Fibroblast of the aortic adventitia (primary cell): ENCODE measurements at places on chromosomes 1 and 21. TPM values are rescaled to one million over a fixed set of nuclear protein-coding genes. Genes with fewer than 3 reads are reported as not detected.

CLIC6 gene
- 0.18 TPM in 1 of 2 replicates, not detected in the other for total RNA-seq

GRCh38 chr1:5878971-5879370 is 113.3 kb downstream of the NPHP4 start:
- DNase-seq: no peak

- peak; percentile 27 for DNase-seq
Observed at GRCh38 chr21:38771536-38771935, 34.2 kb upstream of the ETS2 start.

FCRLB gene
- 3.0 and 4.7 TPM in 2 replicates for total RNA-seq

TFF1 gene
- total RNA-seq: not detected in 2 replicates

DNA sequence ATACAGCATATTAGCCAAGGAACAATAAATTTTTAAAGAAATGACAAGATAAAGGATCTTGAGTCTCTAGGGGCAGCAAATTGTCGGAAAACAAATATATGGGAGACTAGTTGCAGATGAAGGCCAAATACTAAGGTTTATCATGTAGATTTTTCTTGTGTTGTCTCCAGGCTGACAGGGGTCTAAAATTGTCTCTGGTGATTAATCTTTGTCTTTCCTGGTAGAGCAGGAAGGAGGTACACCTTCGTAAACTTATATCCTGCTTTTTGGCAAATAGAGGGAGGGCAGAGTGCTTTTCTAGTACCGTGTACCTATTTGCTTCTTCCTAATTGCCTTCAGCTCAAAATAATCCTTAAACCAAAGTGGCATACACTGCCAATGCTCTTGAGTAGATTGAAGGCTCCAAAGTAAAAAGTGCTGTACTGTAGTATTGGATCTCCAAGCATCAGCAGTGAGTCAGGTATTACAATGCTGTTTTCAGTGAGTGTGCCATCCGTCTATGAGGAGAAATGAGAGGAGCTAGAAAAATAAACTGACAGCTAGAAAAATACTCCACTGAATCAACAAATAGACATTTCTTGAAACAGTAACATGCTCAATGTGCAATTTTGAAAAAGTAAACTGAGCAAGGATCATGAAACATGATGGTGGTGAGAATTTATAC is 1.8 kb upstream of the LEPR start:
- DNase-seq: no peak

DNA sequence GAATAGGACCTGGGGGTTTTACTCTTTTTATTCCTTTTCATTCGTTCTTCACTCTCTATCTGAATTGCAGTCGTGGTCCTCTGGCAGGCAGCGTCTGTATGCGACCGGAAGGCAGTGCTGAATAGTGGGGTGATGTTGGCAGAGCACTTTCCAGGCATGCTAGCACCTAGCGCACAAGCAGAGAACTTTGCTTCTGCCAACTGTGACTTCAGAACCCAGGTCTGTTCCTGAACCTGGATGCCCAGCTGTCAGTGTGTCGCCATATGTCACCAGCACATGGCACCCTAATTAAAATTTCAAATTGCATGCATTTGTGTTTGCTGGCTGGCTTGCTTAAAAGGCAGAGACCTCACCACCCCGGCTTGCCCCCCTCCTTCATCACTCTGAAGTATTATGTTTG is 116.2 kb downstream of the NFIA start:
- DNase-seq: no peak

ATG4C gene
- total RNA-seq: 13.5 and 25.3 TPM in 2 replicates

FALEC gene
- not detected in 2 replicates for total RNA-seq

EDN2 gene
- total RNA-seq: not detected in 2 replicates

DNA sequence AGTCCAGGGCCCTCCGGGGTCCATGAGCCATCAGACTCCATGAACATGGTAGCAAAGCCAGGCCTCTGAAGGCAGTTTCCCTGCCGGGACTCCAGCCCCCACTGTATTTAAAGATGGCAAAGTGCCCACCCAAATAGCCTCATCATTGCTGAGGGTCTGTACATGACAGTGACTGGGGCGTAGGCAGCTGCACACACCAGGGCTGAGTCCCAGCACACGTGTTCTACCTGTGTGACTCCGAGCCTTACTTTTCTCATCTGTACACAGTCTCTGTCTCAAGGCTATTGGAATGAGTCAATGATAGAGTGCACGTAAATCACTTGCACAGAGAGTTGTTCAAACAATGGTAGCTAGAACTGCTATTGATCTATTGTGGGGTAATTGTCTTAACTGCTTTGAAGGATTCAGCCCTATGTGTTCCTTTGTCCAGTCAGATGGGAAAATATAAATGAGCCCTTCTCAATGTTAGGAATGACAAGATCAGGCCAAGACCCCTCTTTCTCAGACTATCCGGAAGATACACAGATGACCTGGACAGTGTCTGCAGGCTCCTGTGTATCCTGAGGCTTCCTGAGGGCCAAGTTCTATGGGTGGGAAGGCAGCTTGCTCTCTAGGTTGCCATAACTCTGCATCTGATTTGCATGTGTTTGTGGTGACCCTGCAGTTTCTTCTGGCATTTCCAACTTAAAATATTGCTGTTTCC is 48.9 kb downstream of the RASSF5 start:
- DNase-seq: no peak

DNA sequence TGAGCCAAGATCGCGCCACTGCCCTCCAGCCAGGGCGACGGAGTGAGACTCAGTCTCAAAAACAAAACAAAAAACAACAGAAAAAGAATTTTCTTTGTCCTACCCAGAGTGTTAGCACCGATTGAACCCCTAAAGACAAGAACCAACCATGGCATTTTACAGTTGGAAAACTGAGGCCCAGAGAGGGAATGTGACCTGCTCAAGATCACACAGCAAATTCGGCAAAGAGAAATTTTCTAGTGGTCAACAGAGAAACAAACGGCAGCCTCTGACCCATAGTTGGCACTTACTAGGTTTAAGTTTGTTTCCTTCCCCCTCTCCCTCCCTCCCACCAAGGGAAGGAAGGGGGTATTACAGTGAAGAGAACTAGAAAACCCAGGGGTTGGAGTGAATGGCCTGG is 20.5 kb upstream of the ACTL8 start:
- no peak for DNase-seq

GRCh38 chr1:174988986-174989385 is 10.8 kb upstream of the CACYBP start:
- DNase-seq: no peak

DNA sequence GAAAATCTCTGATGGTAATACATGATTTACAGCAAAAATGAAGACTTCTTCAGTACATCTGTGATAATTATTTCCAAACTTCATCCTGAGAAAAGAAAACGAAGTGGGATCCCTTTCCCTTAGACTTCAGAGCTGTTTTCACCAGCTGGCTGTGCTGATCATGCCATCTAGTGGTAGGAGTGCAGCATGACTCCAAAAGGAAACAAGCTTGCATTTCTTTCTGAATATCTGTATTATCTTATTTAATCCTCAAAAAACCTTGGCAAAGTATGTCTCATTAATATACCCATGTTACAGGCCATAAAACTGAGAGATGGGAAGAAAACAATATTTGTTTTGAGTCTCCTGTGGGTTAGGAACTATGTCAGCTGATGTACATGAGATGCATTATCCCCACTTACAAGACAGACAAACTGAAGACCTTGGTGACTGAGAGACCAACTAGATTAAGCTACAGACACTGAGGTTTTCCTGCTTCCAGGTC is 9.8 kb upstream of the GJA8 start:
- DNase-seq: peak; percentile 75

DNA sequence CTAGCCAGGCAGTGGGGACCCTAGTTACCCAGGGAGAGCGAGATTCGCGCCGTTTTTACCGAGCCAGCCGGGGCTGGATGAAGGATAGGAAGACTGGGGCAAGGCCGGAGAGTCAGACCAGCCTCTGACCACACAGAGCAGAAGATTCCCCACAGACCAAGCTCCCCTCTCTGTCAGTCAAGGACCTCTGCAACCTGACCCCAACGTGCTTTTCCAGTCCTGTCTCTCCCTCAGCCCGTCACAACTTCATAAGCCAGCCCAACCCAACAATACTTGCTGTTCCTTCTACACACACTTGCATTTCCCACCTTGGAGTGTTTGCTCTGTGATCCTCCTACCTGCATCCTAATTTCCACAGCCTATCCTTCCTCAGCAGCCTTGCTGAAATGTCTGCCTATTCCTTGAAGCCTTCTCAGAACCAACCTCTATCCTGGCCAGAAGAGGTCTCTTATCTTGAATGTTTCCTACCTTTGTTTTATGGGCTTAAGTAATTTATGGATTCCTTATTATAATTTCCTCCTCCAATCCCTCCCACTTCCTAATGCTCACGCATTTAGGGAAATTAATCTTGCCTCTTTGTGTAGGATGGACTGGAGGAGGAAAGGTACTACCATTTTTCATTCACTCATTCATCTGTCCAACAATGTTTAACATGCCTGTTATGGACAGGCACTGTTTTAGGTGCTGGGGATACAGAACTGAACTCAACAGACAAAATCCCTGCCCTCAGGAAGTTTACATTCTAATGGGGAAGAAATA is at the start of gene GSTM3:
Gene GSTM3 (minus strand): TSS at position 424 of the 759 bp plus-strand sequence. CDS start 751 bp downstream, outside the sequence.
- no peak for DNase-seq

DNA sequence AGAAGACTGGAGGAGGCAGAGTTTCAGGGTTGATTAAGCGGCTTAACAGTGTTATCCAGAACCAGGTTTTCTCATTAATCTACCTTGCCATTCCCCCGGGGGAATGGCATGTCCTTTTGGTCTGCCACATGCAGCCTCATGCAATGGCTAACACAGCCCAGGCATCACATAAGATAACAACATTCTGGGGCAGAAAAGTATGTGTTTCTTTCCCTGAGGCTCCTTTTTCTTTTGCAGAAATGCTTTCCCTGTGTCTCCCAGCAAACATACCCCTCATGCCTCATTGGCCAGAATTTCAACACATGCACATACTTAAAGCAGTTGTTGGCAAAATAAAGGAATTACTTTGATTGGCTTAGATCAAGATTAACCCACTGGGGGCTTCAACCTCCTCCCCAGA is 98.6 kb downstream of the OMA1 start:
- no peak for DNase-seq

GRCh38 chr1:161378014-161378413 is 10.3 kb upstream of the CFAP126 start:
- no peak for DNase-seq

- DNase-seq: no peak
Observed at GRCh38 chr1:143689781-143690180, 282.0 kb downstream of the FAM72C start.

DNA sequence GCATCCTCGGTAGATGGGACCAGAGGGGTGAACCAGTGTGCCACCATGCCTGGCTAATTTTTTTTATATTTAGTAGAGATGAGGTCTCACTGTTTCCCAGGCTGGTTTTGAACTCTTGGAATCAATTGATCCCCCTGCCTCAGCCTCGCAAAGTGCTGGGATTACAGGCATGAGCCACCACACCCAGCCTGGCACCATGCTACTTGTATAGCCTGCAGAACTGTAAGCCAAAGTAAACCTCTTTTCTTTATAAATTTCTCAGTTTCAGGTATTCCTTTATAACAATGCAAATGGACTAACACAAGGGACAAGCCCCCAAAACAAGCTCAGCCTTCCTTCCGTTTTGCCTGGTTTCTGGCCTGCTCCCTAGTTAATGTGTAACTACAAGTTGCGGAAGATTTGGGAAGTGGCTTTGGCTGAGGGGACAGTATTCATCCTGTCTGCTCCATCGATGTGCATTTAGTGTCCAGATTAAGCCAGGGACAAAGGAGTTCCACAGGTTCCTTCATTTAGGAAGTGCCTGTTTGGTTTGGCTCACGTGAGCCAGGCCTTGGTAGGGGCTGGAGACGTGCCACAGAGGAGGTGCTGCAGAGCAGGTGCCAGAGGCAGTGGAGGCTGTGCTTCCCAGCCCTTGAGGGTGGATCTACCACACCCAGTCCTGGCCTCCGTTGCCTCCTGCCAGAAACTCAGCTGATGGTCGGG is 4.4 kb downstream of the AVPR1B start:
- no peak for DNase-seq
